Activated T-helper 2 cell treated with anti-CD3 and anti-CD28 coated beads, Interferon-gamma antibody, Interleukin-2, Interleukin-4, amounts not matched to agents 10 μg/mL and 5 μg/mL and 100 μg/mL, durations not matched to agents 14 hours and 24 hours and 36 hours (primary cell): ENCODE measurements at places on chromosomes 12 and 14. TPM values are rescaled to one million over a fixed set of nuclear protein-coding genes. Genes with fewer than 3 reads are reported as not detected.

GRCh38 chr14:73007835-73008234 is 19.1 kb downstream of the ZFYVE1 start:
- DNase-seq, result no peak

GRCh38 chr14:99936056-99936455 is 129.2 kb upstream of the EVL start:
- DNase-seq, result no peak

- no peak for DNase-seq
Observed at GRCh38 chr12:125687820-125688219, 622.6 kb downstream of the AACS start.

DNA sequence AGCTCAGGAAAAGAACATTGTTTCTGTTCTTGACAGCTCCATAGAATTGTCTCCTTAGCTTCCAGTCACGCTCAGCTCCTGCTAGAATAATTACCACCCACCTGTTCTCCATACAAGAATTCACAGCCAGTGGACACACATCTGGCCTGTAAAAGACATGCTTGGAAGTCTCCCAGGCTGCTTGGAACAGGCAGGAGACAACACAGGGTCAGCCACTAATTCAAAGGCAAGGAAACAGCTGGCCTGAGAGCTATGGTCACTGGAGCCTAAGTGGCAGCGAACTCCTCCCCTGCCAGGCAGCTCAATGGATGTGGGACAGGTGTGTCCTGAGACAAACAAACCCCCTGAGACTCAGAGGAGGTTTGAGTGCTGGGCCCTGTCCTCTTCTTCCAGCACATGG is 22.9 kb upstream of the LTBP2 start:
- DNase-seq, result no peak

DNA sequence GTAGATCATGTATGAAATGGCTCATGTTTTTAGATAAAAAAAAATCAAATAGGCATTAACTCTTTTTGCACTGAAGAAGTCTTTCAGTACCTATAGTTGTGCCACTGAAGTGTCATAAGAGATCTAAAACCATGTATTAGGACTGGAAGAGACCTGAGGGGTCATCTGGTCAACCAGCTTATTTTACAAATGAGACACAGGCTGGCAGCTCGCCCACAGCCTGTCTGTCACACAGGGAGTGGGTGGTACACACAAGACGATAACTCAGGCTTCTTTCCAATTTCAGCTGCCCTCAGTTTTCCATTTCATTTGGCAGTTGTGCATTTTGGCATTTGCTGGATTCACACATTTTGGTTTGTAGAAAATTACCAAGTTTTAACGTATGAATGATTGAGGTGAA is 34.7 kb downstream of the C12orf75 start:
- no peak for DNase-seq

The KLRB1 gene
- 0.32 TPM in 1 of 2 replicates, not detected in the other for total RNA-seq

The RPL36AL gene
- 278 and 292 TPM in 2 replicates for total RNA-seq

The SERPINA9 gene
- not detected in 2 replicates for total RNA-seq
